NCI-H526 treated with DMSO at 0.1 percent for 48 hours (cell line): ENCODE measurements at places on chromosomes 11 and 22.

DNA sequence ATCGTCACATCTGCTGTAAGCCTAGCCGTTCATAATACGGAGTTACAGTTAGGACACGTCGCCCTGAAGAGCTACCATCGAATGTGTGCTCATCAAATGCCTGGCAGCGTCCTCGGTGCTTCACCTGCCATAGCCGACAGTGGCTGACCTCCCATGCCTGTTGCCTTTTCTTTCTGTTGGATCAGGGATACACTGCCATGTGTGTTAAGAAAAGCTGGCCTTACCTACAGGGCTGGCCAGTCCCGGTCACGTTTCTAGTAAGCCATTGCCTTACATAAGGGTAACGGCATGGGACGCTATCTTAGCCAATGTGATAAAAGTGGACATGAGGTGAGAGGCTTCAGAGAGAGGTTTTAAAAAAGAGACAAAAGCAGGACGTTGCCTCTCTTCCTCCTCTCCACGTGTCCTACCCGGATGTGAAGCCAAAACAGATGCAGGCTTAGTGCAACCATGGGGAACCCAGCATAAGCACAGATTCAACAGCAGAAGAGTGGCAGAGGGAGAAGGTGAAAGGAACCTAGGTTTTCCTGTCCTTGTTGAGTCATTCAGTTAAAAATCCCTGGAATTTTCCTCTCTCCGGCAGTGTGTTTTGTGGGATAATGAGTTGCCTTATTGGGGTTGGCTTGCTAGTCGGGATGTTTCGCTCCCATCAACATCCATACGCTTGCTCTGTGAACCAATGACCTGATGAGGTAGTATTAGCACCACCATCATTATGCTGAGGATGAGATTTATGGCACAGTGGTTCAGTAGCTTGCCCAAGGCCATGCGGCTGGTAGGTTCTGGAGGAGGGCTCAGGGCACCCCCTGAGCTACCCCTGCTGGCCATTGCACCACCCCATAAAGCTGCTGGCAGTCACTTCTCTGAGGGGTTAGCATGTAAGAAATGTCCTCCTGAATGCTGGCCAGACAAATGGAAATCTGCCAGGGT, 67.4 kb upstream of the B3GAT1 start:
- no peak for DNase-seq

GRCh38 chr11:112761911-112762706, 199.1 kb upstream of the NCAM1 start:
- DNase-seq = no peak

DNA sequence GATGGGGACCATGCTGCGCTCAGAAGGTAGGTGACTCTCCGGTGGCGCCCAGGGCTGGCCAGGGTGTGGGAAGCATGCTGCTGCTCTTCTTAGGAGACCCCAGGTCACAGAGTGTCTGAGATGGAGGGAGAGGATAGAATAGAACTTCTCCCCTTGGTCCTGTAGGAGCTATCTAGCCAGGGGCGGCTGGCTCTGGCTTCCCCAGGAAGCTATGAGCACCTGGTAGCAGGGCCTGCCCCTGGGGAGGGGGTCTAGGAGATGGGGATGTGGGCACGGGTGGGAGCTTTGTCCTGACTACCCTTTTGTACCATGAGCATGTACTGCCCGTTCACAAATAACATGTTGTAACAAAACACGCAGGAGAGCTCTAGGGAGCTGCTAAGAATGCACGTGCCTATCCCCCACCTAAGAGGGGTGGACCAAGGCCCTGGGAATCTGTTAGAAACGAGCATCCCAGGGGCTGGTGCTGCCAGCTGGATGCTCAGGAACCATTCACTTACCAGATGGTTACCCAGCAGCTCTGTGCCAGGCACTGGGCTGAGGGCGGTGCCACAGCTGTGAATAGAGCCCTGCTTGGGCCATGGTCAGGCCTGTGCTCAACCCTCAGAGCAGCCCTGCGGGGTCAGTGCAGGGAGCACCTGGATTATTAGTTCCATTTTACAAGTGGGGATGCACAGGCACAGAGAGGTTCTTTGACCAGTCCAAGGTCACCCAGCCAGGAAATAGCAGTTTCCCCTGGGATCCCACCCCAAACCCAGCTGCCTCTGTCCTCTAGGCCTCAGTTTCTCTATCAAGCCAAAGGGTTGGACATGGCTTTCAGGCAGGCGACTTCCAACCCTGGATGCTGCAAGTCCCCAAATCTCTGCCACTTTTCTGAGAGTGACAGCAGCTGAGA, 2.2 kb downstream of the SLC39A13 start:
- DNase-seq = no peak

DNA sequence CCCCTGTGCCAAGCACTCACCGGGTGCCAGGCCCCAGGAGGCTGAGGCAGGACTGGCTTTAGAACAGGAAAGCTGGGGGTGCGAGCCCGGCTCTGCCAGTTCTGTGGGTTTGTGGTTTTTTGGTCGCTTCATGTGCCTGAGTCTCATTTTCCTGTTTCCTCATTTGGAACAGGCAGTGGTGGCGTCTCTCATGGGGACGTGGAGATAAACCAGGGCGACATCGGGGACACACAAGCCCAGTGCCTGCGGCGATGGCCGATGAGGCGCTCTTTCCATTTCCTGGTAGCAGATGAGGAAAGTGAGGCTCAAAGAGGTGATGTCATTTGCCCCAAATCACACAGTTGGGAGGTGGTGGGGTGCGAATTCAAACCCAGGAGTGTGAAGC, 20.8 kb upstream of the CHKA start:
- DNase-seq = no peak

DNA sequence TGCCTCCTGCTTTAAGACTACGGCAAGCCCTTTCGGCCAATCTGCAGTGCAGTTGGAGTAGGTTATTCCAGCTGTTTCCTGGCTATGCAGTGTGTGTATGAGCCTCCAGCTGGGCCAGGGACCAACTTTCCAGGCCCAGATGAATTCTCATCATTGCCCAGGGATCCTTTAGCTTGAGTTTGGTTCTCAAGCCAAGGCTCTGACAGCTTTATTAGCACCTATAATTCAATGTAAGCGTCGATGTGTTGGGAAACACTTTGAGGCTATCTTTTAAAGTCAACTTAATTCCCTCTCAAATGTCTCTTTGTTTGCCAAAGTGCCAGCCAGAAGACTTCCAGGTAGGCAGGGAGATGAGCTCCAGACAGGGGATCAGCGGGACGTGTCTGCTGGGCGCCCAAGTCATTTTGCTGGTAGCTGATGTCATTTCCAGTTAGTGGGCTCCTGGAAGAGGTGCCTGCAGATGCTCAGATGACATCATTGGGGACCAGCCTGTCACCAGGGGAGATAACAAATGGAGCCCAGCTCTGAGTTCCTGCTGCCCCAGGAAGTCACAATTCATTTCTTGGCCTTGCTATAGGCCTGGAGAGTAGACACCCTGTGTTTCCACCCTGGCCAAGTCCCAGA, 520.4 kb downstream of the SOX6 start:
- no peak for DNase-seq

DNA sequence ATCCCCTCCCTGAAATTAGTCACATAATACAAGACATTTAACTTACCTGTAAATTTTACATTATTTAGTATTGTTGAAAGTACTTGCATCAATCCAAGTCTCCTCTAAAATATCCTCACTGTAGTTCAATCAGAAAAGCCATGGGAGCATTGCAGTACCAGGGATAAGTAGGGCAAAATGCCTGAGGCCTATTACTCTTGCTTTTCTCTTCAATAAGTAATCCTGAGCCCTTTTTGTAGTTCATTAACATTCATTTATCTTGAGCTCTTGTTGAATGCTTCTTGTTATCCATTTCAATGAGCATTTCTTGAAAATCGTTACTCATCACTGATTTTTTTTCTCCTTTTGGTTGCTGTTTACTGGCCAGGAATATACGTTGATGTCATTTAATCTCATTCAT, 414.7 kb downstream of the LRRC4C start:
- no peak for DNase-seq

DNA sequence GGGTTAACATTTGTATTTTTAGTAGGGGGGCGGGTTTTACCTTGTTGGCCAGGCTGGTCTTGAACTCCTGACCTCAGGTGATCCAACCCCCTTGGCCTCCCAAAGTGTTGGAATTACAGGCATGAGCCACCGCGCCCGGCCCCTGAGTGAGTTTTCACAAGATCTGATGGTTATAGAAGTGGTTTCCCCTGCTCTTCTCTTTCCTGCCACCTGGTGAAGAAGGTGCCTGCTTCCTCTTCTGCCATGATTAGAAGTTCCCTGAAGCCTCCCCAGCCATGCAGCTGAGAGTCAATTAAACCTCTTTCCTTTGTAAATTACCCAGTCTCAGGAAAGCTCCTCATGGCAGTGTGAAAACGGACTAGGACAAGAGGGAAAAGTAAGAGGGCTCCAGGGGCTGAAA, 259.1 kb upstream of the PLET1 start:
- DNase-seq = no peak

- DNase-seq = no peak
These were observed 468.9 kb downstream of the LUZP2 start for GRCh38 chr11:24965748-24966147.

- DNase-seq = no peak
These were observed 98.0 kb downstream of the ADAMTS15 start for GRCh38 chr11:130546438-130546837.

- DNase-seq = peak; percentile 84
These were observed 253.9 kb upstream of the ARHGAP20 start for GRCh38 chr11:110966131-110966530.

DNA sequence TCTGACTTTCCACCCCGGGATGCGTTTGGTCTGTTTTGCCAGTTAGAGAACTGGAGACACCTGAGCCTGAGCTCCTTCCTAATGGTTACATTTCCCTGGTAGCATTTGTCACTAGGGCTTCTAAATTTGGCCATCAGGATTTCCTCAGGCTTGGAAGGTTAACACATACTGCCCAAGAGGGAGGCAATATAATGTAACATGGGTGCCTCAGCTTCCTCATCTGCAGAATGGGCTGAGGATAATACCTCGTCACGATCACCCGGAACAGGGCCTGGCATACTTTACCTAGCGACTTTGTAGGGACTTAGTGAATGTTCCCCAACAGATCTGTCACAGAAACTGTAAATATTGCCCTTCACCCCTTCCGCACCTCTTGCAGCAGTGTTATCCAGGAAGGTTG, 11.3 kb downstream of the IL17RA start:
- DNase-seq = no peak

DNA sequence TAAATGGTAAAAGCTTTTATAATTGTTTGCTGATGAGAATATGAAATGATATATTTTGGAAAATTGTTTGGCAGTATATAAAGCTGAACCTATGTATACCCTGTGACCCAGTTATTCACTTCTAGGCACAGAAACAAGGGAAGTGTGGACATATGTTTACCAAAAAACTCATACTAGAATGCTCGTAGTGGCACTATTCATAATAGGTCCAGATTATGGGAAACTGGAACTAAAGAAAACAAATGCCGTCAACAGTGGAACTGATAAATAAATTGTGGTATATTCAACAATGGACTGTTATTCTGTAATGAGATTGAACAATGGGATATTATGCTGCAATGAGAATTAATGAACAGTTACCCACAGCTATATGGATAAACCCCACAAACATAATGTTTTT, 32.8 kb downstream of the CSTPP1 start:
- DNase-seq = no peak

- DNase-seq = no peak
These were observed 3.2 kb upstream of the GNAZ start for GRCh38 chr22:23067023-23067650.

DNA sequence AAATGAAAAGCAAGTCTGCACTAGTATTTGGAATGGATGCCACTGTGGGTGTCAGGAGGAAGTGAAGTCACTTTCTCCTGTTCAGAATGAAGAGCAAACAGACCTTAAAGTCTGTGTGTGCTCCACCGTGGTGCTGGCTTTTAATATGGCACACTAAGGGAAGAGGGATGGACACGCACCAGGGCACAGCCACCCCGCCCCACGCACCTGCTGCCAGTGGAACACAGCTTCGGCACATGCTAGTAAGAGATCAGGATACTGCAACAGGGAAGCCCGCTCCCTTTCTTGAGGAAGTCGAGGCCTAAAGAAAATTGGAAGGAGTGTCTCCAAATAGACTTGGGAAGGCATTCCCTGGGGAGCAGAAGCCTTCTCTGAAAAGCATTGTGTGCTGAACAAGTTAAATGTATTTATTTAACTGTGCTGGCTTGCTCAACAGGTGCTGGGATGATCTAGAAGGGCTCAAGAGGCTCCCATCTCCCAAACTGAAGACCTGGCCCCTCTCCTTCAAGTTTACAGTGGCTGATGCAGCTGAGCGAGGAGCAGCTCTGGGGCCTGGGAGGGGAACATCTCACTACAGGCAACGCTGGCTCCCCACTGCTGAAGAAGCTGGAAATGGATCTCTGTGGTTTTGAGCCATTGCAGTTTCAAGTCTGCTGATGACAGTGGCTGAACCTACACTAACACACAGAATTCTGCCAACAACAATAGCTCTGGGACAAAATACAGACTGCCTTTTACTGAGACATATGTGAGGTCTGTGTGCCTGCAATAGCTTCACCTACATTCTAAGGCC, 504.6 kb upstream of the B3GAT1 start:
- peak; percentile 46 for DNase-seq

GRCh38 chr11:19163617-19164016, 38.2 kb downstream of the CSRP3 start:
- DNase-seq = no peak

DNA sequence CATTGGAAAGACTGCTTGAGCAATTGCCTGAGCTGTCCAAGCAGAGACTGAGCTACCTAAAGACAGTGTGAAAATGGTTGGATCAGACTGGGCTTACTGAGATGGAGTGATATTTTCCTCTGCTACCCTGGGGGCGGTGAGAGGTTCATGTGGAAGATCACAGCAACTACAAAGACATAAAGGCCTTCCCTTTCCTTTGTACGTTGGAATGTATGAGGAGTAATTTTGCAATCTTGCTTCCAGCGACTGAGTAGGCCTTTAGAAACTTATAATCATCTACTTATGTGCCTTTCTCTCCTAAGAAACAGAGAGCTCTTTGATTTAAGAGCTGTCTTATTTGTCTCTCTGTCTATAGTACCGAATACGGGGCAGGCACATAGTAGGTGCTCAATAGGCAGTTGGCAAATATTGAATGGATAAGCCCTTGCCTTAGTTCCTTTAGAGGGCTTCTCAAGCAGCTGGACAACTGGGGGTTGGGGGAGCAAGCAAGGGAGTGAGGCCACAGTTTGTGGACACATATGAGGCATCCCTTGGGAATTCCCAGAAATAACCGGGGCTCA, 2.4 kb upstream of the HEPACAM start:
- DNase-seq = no peak

GRCh38 chr11:77302752-77303151, 1.3 kb upstream of the GDPD4 start:
- no peak for DNase-seq
